Neural progenitor cell (in vitro differentiated cells): ENCODE measurements at places on chromosomes 2 and 18. TPM values are rescaled to one million over a fixed set of nuclear protein-coding genes. Genes with fewer than 3 reads are reported as not detected.

DNA sequence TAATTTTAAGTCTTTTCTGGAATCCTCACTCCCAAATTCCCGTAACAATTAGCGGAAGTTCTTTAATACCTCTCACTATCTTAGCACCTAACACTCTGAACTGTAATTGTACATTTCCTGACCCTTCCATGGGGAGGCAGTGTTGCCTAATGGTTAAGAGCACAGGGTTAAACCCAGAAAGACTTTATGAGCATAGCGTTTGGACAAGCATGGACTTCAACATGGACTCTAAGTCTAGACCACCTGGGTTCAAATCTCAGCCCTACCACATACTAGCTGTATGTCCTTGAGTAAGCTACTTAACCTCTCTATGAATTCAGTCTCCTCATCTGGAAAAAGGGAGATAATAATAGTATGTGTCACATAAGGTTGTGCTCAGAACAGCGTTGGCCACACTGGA lies 13.0 kb downstream of the ANTXR1 start:
- peak; percentile 69 for DNase-seq

The DHX57 gene
- total RNA-seq = 33.3 and 33.9 TPM in 2 replicates

The MYO7B gene
- total RNA-seq = 0.03 TPM in 1 of 2 replicates, not detected in the other

GRCh38 chr2:109398366-109399015 lies 215.3 kb downstream of the SEPTIN10 start:
- DNase-seq = no peak

The RTP5 gene
- total RNA-seq = not detected in 2 replicates

The ACTR3 gene
- 120 and 175 TPM in 2 replicates for total RNA-seq

DNA sequence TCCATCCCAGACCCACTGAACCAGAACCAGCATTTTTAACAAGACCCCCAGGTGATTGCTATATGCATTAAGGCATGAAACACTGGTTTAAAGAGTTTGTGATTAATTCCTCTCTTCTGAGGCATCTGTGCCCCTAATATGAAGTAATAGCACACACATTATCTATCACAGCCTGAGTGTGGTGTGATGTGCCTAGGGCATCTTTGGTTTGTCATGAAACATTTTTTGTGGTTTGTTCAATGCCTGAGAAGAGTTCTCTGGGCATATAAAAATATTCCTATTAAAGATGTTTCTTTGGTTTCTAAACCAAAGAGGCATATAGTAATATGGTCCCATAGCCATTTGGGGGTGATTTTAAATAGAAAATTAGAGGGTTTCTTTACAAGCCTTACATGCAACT lies 221.7 kb upstream of the SPOPL start:
- DNase-seq = no peak

DNA sequence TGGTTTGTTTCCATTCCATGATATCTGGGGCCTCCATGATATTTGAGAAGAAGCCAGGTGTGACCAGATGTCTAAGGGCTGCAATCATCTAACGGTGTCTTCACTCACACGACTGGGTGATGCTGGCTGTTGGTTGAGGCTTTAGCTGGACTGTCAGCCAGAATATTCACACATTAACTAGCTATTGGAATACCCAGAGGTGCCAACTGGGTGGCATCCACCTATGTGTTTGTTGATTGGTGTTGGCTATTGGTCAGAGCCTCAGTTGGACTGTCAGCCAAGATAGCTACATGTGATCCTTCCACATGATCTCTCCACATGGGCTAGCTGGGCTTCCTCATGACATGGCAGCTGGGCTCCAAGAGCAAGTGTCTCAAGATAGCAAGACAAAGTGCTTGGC lies 117.4 kb downstream of the CDCA7 start:
- DNase-seq = no peak

DNA sequence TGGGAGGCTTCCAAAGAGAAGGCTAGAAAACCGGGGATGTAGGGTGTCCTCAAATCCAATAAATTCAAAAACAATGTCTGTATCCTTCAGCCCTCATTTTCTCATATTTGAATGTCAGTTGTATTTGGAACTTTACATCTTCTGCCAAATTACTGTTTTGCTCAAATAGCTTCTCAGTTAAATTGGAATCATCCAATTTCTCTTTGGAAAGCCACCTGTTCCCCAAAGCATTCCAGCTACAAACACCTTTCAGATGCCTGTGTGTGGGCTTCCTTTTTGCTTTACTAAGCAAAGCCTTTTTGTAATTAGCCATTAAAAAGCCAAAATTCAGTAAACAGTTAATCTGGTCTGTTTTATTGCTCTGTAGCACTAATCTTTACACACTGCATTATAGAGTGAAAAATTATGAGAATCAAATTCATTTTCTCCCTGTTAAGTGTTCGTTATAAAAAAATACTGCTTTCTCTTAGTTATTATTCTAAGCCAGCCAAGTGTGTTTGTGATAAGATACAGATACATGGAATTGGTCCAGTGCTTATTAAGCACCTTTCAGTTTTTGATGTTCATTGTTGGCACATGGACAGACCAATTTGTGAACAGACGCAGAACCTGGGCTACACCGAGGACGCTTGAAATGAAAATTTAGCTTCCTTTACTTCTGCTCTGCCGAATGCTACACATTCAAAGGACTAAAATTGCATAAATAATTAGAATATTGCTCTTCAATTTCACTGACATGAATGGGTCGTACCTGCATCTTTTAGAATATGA lies 151.6 kb downstream of the RTN4 start:
- no peak for DNase-seq

The ZNF397 gene
- 79.4 and 93.0 TPM in 2 replicates for total RNA-seq

The LCLAT1 gene
- total RNA-seq = 19.2 and 21.6 TPM in 2 replicates

GRCh38 chr18:8686611-8687010 lies 18.7 kb upstream of the MTCL1 start:
- DNase-seq = no peak

DNA sequence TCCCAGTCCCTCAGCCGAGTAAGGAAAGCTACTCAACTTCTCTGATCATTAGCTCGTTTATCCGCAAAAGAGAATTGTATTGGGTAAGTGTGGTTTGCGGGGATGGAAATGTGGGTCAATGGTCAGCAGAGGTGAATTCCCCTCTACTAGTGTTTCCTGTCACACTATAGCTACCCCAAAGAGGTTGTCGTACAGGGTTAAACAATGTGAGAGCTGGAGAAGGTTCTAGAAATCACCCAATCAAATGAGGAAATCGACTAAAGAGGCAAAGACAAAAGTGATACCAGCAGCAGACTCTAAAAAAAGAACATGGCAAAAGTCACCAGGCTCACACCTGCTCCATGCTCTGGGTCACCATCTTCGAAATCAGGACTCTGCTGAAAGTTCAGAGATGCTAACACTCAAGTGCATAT lies 144.7 kb upstream of the ITGA4 start:
- no peak for DNase-seq

The NFU1 gene
- total RNA-seq = 48.1 and 74.3 TPM in 2 replicates

DNA sequence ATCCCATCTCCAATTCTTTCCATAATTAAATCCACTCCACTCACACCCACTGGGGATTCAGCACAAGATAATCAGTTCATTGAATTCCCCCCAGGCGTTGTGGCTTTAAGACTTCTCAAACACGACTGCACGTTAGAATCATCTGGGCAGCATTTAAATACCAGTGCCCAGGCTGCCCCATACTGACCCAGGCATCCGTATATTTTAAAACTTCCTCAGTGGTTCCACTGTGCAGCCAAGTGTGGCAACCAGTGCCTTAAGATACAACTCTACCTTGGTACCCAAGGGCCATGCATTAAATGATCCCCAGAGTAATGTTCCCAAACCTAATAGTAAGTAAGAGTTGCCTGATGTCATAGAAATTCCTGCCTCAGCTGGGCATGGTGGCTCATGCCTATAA lies 54.3 kb upstream of the BZW1 start:
- no peak for DNase-seq

DNA sequence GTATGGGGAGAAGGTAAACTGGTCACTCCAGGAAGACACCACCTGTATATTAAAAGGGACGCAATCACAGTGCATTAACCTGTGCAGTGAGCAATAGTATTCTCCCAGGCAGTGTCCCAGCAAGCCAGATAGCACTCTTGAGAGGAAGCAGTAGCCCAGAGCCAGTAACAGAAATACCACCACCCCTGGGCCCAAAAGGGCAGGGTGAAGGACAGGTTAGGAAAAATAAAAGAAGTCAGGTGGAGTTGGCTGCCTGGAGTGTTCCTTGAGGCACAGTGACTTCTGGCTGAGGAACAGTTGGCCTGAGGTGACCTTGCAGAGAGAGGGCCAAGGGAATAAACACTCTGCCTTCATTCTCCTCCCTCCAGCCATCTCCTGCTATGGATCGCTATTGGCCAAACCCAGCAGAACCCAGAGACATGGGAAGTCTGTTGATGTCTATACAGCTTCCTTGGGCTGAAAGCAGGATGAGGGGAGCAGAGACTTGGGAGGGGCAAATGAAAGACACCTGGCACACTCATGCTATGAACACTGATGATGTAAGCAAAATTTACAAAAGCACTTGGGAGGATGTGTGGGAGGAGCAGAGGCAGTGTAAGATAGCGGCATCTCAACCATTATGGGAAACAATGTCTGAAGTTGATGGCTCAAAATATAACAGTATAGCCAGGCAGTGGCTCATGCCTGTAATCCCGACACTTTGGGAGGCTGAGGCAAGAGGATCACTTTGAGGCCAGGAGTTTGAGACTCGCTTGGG lies 7.5 kb downstream of the C18orf32 start:
- no peak for DNase-seq

DNA sequence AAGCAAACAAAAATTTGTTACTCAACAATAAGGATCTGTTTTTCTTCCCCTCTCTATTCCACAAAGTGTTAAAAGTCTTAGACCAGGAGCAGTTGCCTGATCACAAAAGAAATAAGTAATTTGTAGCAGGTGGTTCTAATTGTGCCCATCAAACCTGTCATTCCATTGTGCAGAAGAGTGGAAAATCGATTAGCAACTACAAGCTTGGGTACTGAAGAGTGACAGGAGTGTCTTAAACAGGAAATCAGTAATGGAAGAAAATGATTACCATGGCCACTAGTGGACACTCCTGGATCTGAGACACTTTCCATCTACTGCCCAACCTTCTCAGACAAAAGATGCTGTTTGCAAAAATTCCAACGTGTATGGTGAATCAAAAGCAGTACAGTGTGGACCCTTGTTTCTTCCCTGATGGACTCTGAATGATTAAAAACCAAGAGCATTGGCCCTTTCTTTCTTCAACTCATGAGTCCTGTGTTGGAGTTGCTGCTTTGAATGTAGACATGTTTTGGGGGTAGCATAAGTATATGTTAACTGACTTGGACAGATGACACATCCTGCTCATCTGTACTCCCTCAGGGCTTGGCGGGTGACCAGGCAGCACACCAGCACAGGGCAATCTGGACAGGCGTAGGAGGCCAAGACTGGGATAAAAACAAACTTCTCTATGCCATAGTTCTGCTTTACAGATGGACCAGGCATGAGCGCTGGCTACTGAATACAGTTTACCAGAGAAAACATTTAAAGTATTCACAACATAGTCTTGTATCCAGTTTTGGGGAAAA lies 51.9 kb downstream of the PLA2R1 start:
- DNase-seq = no peak

DNA sequence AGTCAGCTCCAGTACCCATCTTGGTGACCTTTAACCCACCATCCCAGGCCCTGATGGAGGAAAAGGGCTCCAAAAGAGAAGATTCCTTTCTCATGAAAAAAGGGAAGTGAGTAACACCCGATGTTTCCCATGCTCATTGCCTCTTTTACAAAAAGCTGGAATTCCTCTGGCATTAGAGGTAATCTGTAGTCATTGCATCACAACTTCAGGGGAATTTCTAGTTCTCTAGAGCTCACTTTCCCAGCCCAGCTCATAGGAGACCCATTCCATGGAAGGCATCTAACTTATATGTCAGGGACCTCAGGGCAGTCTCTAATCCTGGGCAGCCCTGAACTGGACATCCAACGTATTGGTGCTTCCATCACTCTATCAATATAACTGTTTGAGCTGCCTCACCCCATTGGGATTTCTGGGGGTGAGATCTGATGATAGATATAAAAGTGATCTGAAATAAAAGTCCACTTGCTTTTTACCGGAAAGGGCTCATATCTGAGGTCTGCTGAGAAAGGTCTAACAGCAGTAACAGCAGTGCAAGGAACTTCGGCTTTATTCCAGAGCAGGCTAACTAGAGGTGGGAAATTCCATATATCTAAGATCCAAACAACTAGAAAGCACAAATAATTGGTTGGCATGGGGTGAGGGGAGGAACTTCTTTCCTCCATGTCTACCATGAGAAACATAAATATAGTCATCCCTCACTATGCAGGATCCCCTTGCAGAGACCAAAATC lies 106.1 kb downstream of the ETAA1 start:
- DNase-seq = no peak

- DNase-seq = peak; percentile 66
Observed at GRCh38 chr2:109031476-109032228, 42.6 kb upstream of the EDAR start.

DNA sequence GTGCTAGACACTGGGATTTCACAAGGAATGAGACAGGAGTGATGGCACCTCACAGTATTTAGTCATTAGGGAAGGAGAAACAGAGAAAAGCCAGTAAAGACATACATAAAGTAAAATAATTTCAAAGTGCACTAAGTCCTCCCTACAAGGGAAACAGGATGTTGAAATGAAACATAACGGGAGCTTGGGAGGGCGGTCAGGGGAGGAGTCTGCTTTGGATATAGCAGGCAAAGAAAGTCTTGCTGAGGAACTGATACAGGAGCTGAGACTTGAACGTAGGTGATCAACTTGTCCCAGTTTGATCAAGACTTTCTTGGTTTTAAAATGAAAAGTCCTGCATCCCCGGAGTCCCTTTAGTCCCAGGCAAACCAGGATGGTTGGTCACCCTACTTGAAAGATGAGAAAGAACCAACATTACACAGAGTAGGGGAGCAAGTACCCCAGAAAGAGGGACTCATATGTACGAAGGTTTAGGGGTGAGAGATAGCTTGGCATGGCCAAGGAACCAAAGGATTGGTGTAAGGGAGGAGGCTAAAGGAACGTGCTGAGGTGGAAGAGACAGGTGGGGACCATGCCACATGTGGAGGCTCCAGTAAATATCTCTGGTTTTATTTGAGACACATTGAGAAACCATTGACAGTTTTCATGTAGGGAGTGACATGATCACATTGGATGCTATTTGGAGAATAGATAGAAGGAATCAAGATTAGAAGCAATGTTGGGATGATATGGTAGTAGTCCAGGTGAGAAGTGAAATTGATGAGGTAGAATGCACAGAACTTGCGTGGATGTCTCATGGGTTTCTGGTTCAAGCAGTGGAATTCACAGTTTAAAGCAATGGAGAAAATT lies 28.4 kb downstream of the FBXO48 start:
- no peak for DNase-seq

GRCh38 chr2:141063406-141063805 lies 1067.4 kb downstream of the LRP1B start:
- peak; percentile 14 for DNase-seq
